ENCODE measurements at places on chromosomes 7 and 10.

- DNase-seq = no peak
Measured at GRCh38 chr10:47351899-47352815, 4.0 kb downstream of the RBP3 start.

- DNase-seq = no peak
Measured at GRCh38 chr7:64872351-64873154, 30.5 kb upstream of the ZNF273 start.

DNA sequence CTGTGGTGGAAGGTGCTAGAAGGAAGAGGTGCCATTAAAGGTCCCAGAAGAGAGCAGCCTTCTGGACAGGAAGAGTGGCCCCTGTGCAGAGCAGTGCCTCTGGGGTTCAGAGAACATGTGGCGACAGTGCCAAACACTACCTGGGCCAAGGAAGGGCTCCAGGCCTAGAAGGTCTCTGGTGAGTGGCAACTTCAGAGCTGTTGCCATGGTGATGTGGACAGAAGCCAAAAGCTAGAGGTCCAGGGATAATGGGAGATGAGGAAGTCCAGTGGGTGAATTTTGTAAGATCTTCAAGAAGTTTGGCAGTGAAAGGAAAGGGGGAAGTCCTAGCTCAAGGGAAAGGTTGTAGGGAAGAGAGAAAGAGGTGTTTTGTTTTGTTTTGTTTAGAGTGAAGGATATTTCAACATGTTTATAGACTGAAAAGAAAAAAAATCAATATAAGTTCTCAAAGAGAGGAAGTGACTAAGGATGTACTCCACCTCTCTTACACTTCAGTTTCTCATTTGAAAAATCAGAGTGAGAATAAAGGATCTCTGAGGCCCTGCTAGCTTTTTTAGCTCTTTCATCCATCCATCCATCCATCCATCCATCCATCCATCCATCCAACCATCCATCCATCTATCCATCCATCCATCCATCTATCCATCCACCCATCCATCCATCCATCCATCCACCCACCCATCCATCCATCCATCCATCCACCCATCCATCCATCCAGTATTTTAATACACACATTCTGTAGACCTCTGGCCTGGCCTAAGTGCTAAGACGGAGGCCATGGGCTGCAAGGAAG is 77.1 kb upstream of the DUSP5 start:
- DNase-seq = no peak

- no peak for DNase-seq
Measured at GRCh38 chr10:75080554-75080953, 30.9 kb upstream of the SAMD8 start.

DNA sequence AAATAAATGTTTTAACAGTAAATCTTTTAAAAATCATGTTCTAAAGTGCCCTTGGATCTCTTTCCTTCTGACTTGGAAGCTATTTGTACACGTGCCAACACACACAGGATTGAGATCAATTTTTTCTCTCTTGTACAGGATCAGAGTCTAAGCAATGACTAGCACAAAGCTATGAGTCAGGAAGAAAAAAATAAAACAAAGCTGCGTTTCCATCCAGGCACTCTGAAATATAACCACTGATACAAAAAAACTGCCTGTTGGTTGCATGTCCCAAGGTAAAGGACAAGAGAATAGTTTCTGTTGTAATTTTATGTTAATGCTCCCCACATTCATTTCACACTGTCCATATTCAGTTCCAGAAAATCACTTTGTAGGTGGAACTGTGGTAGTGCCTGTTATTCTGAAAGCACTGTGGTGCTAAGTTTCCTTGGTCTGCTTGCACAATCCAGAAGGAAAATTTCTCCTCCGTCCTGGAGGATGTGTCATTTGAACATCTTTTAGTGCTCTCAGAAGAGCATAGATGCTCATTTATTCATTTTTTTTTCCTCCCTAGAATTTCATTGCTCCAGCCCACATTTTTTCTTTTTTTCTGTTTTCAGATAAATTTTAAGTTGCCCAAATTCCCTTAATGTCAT is 113.4 kb downstream of the PLXDC2 start:
- no peak for DNase-seq

DNA sequence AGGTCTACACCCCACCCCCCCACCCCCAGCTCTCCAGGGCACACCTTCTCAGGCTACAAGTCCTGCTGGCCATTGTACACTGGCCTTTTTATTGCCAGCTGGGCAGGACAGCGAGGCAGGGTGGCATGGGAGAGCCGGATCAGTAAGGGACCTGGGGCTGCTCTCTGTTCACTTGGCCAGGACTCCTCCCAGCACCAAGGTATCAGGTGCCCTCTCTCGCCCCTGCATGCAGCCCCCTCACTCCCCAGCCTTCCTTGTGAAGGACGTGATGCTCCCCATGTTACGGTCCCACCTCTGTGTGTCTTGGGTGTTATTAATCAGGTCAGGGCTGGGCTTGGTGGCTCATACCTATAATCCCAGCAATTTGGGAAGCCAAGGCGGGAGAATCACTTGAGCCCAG is 26.3 kb downstream of the PODXL start:
- no peak for DNase-seq

- DNase-seq = peak; percentile 5
Measured at GRCh38 chr10:1413823-1414222, 323.5 kb downstream of the ADARB2 start.

GRCh38 chr10:107576746-107577145 is 412.2 kb upstream of the SORCS1 start:
- DNase-seq = no peak

GRCh38 chr10:130208807-130209206 is 72.6 kb downstream of the GLRX3 start:
- no peak for DNase-seq

DNA sequence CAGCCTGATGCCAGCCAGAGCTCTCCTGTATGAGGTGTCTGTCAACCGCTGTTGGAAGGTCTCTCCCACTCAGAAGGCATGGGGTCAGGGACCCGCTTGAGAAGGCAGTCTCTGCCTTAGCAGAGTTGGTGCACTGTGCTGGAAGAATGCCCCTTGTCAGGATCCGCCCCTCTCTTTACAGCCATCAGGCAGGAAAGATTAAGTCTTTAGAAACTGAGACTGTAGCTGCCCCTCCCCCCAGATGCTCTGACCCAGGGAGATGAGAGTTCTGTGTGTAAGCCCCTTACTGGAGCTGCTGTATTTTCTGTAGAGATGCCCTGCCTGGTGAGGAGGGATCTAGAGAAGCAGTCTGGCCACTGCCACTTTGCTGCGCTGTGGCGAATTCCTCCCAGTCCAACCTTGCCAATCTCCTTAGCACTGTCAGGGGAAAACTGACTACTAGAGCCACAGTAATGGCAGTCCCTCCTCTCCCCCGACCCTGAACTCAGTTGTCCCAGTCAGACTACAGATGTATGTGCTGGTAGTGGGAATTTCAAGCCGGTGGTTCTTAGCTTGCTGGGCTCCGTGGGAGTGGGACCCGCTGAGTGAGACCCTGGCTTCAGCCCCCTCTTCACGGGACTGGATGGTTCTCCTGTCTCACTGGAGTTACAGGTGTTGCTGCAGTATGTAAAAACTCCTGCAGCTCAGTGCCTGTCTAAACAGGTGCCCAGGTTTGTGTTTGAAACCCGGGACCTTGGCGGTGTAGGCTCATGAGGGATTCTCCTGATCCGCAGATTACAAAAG is 285.5 kb upstream of the ZWINT start:
- no peak for DNase-seq

DNA sequence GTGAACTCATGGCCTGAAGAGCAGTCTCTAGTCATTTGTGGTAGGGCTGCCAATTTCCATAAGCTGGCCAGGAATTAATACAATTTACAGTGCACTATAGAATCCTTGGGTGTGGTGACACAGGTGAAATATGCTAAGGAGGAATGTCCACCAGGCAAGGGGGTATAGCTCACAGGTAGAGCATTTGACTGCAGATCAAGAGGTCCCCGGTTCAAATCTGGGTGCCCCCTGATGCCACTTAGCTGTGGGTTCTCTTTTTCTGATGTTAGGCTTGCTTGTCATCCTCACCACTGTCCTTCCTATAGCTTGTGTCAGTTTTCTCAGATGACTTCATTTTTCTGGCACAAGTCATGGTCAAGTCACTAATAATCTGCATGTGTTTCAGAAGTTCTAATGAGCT is 108.7 kb downstream of the ZNF467 start:
- DNase-seq = no peak

DNA sequence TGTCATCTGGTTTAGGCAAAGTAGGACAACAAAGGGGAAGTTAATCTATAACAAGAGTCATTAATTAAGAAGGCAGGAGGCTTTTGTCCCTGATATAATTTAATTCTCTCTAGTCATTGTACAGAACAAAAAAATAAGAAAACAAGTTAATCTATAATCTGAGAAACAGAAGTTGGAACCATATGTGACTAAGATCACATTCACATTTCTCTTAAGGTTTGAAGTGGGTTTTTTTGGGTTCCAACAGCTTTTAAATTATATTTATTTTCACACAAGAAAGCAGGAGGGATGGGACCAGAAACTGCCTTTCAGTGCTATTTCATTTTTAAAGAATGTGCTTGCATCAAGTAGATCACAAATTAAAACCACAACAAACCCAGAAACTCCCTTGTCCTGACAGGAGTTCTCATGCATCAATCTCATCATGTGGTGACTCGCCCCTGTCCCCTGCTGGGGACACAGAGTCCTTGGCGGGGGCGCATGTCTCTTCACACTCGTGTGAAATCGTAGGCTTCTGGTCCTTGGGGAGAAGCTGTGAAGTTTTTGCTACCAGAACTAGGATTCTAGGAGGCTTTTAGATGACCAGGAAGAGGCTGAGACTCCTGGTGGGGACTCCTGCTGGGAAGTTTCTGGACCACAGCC is 10.1 kb upstream of the OPN4 start:
- no peak for DNase-seq

- no peak for DNase-seq
Measured at GRCh38 chr10:66805612-66806011, 120.2 kb upstream of the LRRTM3 start.

- DNase-seq = no peak
Measured at GRCh38 chr7:130156140-130156539, 49.1 kb downstream of the TMEM209 start.

DNA sequence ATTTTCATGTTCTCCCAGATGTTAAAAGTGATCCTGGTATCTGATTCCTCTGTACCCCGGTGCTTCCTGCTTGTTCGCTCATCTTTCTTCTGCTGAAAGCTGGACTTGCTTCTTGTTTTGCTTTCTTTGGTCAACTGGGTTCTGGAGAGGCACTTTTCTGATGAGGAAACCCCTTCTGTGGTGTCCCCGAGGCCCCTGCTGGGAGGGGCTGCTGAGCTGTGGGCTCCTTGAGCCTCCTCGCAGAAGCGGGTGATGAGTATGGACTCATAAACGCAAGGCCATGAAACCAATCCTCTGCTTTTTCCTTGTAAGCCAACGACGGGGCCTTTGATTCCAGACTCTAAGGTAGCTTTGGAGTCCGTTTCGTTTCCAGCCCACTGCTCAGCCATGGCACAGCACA is 7.8 kb downstream of the WIPI2 start:
- DNase-seq = no peak

DNA sequence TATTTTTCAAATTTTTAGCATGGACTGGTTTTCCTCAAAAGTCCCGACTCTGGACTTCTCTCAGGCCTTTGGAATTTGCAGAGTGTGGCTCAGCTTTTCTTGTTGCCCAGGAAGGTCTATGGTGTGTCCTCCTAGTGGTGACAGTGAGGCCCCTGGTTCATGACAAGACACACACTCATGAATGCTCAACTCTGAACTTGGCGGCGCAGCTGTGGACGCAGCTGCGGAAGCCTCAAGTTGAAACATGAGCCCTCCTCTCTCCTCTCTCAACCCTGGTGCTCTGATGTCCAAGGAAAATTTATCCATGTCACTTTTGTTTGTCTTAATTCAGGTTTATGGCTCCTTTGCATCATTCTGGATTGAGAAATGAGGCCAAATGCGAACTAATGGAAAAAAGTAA is 183.9 kb downstream of the HECW1 start:
- no peak for DNase-seq

DNA sequence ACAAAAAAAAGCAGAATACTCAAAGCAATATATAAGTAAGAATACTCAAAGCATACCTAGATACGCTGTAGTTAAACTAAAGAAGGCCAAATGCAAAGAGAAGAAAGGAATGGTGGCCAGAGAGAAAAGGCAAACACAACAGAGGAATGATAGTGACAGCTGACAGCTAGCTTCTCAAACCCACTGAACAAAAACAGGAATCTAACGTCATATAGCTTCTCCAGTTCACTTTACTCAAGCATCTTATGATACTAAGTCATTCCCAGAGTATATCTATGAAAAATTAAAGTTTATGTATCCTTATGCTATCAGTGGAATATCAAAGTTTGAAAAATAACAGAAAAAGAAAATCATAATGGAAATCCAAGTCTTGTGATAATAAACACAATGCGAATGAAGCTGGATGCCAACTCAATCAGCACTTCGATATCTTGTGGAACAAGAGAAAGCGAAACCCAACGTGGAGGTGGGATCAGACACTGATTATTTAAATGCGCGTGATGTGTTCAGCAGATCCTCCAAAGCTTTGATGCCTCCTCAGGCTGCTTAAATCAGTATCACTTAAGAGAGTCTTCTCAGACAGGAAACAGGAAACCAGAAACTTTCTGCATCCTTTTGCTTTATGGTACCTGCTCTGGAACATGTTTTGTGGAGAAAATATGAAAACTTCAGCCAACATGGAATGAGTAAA is 102.8 kb downstream of the PIP4K2A start:
- DNase-seq = peak; percentile 90

- no peak for DNase-seq
Measured at GRCh38 chr10:125232841-125233240, 72.5 kb upstream of the CTBP2 start.

GRCh38 chr10:114401195-114401791 is 3.0 kb downstream of the AFAP1L2 start:
- DNase-seq = no peak

DNA sequence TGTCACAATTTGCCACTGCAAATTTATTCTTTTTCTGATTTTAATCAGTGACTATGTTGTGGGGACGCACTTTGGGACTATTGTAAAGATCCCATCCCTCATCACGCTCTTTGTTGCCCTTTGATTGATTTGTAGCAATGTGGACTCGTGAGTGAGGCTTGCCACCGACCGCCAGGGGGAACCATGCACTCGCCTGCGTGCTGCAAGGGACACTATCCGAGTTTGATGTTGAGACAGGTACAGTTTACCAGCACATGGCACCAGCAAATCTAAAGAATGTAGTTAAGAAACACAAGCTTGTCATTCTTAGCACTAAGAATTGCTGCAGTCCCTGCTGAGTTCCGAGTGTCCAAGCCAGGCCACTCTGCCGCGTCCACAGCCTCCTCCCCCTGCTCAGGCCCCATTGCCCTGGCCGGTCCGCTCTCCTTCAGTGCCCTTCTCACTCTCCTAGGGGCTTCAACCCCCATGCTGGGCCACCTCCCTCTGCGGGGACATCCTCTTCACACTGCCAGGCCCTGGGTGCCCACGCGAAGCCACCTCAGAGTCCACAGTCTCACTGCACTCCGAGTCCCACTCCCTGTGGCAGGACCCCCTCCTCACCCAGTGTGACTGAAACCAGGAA is 2.0 kb upstream of the SFTPA2 start:
- peak; percentile 62 for DNase-seq

GRCh38 chr7:52537051-52537450 is 498.4 kb upstream of the POM121L12 start:
- no peak for DNase-seq

- DNase-seq = no peak
Measured at GRCh38 chr10:95791425-95791979, 35.5 kb downstream of the ENTPD1 start.

Data from CD8-positive, alpha-beta T cell (primary cell).